B cell (primary cell): ENCODE measurements at places on chromosomes 6 and 20. TPM values are rescaled to one million over a fixed set of nuclear protein-coding genes. Genes with fewer than 3 reads are reported as not detected.

DNA sequence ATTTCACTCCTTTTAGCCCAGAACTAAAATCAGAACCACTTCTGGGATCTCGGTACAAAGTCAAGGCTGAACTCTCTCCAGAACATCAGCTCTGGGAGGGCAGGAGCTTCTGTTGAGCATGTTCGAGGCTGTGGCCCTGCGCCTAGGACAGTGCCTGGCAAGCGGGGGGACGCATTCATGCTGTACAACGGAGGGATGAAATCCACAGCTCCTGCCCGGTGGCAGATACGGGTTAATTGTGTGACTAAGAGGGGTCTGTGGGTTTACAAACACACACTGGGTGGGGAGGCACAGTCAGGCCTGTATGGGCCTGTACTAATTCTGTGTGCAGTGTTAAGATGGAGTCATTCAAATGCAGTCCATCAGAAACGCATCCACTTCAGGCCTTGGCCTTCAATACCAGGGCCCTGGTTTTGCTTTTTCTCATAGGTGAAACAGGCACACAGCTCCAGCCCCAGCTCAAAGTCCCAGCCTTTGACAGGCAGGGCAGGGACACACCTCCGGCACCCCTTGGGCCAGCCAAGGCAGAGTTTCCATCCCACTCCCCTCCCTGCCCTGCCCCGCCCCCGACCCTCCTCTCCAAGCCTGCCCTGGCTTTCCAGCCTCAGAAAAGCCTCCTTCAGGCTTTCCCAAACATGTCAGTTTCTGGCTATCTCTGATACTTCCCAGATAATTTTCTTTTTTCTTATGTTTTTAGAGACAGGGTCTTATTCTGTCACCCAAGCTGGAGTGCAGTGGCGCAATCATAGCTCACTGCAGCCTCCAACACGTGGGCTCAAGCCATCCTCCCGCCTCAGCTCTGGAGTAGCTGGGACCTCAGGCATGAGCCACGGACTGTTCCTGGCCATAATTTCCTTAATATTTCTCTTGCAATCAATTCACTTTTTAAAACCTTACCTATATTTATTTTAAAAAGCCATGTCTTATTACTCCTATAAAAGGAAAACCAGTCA lies 109.8 kb downstream of the SULF2 start:
- DNase-seq = no peak

The SLC17A3 gene
- not detected in 2 replicates for total RNA-seq

DNA sequence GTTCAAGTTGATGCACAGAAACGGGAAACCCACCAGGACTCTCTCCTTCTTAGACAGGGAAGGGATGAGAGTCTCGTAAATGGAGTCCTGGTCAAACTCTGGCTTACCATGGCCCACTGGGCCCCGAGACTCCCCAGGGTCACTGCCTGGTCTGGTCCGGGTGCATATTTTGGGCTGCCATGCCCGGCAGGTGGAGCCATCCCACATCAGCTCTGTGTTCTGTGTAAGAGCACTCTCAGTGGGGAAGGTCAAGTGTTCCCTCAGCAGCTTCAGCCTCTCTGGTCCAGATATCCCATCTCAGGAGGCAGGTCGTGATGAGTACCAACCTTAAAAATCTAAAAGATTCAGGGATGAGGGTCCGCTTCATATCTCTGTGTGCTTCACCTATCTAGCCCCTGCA lies 138.8 kb downstream of the EDN3 start:
- DNase-seq = no peak

The MROH8 gene
- 4.6 and 6.3 TPM in 2 replicates for total RNA-seq

DNA sequence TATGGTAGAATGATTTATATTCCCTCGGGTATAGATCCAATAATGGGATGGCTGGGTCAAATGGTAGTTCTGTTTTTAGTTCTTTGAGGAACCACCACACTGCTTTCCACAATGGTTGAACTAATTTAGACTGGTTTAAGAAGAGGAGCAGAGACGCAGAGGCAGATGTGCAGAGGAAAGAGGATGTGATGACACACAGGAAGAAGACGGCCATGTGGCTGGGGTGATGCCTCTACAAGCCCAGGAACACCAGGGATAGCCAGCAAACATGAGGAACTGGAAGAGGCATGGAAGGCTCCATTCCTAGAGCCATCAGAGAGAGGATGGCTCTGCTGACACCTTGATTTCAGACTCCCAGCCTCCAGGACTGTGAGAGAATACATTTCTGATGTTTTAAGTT lies 218.3 kb upstream of the DTNBP1 start:
- no peak for DNase-seq

The MYB gene
- 1.1 and 1.4 TPM in 2 replicates for total RNA-seq
